NCI-H526 (cell line): ENCODE measurements at places on chromosomes 7 and 10.

GRCh38 chr7:55132550-55132889 is 113.7 kb downstream of the EGFR start:
- DNase-seq: no peak

DNA sequence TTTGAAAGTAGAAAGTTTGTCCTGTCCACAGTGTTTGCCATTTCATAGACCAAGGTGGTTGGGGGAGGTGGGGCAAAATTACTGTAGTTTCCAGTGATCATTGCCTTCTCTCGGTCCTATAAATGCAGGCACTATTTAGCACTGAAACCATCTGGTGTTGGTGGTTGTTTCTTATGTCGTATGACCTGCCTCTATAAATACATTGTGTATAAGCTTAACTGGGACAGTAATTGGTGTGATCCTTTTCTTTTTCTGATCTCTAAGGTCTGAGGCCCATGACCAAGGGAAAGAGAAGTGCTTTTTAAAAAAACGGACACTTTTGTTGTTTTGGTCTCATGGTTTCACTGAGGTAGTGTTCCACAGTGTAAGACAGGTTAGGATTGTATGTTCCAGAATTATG is 63.1 kb downstream of the AUTS2 start:
- no peak for DNase-seq

DNA sequence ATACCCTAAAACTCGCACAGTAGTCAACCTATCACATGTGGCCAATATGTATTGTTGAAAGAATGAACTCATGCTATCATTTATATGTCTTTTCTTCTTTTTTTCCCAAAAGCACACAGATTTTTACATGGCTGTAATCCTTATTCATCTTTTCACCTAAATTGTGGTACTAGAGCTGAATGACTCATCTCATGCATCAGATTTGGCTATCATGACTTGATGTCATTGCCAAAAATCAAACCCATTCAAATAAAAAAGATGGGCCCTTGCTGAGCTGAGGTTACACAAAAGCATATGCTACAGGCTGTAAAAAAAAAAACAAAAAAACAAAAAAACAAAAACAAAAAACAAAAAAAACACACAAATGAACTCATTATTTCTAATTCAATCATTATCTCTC is 3.3 kb upstream of the LMOD2 start:
- DNase-seq: no peak

DNA sequence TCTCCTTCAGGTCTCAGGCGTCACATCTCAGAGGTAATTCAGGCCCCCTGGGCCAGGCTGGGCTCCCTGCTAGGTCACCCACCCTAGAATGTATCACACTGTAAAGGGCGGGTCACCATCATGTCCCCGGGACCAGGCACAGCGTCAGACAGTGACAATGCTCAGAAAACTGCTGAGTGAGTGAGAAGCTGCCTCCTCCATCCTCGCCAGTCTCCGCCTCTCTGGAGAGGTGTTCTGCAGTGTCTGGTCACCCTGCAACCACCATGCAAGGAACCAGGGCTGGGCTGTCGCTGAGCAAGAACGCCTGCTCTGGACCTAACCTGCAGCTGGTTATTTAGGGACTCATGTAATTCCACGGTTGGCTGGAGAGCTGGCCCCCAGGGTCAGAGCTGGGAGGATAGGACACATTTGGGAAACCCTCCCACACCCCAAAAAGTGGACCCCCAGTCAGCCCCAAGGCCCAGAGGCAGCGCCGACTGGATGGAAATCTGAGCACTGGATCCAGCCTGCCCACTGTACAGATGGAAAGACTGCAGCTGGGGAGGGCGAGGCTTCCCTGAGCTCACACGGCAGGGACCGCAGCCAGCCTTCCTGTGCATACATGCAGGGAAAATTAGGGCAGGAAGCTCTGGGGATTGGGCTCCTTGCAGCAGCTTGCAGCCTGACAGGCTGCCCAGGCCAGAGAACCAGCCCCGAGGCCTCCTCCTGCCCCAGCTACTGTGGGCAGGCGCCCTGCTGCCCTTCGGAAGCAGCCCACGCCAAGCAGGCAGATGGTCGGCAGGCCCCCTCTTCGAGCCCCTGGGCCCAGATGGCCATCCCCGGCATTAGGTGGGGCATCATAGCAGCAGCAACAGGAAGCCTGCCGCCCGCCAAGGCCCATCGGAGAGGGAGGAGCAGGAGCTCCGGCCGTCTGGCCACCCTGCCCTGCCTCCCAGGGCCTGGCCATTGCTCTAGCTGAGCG is 105.4 kb upstream of the ZMIZ1 start:
- no peak for DNase-seq

GRCh38 chr10:52466464-52466863 is 152.4 kb downstream of the DKK1 start:
- DNase-seq: no peak

DNA sequence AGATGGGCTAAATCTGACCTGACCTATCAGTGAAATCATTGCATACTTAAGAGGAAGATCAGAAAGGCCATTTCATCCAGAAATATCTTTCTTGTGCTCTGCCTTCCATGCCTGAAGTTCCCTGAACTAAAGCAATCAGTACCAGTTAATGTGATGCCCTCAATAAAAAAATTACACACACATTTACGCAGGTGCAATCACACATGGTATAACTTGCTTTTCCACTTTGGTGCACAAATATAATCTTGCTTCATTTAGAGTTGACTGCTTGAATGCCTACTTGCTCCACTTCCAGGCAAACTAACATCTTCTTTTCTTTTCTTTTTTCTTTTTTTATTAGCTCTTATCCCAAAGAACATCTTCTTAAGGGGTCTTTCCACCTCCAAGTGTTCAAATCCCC is 58.3 kb upstream of the KIF5B start:
- no peak for DNase-seq

DNA sequence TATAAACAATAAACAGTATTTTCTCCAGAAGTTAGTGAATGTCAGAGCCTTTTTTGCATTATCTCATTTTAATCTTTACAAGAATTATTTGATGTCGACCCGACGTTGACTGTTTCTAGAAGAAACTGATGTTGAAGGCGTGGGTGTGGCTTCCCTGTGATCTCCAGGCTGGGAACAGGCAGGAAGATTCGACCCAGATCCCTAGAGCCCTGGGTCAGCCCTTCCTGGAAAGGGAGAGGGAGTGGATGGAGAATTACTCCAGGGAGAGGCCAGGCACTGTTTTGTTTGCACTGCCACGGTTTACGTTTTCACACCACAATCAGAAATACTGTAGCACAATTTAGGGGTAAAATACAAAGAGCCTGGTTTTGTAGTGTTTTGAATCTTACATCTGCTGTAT is 133.1 kb downstream of the ADARB2 start:
- DNase-seq: no peak

GRCh38 chr7:72298912-72299311 is 113.2 kb downstream of the CALN1 start:
- no peak for DNase-seq

GRCh38 chr7:142739923-142740492 is 9.3 kb upstream of the PRSS1 start:
- no peak for DNase-seq

- no peak for DNase-seq
These were observed 40.1 kb downstream of the ZNF467 start for GRCh38 chr7:149733131-149733923.

- DNase-seq: peak; percentile 82
These were observed 1.9 kb upstream of the SH2D4B start for GRCh38 chr10:80535671-80536360.

DNA sequence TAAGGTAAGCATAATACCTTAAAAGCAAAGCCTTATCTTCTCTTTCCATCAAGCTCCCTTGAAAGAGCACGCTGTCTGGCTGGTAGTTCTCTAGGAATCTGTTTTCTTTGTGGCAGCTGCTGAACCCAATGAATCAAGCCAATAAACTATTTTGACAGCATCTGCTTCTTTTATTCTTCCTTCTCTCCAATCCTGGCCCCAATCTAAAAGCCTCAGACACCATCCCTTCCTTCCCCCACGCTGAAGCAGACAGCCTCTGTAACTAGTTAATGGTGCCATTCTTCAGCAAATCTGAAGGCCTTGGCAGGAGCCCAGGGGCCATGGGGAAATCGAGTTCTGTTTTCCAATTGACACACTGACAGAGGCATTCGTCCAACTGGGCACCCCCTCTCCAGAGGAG is 186.6 kb upstream of the LYZL1 start:
- no peak for DNase-seq

DNA sequence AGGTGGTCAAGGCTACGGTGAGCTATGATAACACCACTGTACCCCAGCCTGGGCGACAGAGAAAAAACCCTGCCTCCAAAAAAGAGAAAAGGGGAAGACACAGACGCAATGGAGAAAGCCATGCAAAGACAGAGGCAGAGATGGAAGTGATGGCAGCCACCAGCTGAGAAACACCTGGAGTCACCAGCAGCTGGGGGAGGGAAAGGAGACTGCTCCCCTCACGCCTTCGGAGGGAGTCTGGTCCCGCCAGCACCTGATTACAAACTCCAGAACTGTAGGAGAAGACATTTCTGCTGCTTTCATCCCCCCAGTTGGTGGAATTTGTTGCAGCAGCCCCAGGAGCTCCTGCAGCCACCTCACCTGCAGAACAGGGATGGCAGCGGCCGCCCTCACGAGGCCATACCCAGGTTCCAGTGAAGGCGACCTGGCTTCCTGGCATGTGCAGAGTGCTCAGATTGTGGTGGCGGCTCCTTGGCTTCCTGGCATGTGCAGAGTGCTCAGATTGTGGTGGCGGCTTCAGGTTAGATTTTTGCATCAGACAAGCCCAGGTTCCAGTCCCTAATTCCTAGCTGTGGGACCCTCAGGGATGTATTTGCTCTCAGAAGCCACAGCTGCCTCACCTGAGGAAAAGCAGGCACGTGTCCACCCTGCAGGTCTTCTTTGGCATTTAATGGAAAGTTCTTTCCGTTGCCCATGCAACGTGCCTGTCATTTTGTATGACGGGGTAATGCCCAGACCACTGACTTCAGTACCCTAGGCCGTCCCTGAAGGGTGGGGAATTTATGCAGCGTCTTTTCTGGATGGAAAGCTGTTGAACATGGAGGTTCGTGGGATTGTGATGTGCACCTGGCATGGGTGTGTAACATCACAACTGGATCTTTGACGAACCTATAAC is 182.9 kb downstream of the EBF3 start:
- DNase-seq: no peak

DNA sequence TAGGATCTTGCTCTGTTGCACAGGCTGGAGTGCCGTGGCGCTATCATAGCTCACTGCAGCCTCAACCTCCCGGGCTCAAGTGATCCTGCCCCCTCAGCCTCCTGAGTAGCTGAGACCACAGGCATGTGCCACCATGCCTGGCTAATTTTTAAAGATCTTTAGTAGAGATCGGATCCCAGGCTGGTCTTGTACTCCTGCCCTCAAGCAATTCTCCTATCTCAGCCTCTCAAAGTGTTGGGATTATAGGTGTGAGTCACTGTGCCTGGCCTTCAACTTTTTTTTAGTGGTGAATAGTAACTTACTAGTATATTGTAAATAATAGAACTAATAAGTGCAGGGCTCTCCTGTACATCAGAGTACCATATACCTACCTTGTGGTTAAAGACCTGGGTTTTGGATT is 52.1 kb upstream of the LMTK2 start:
- no peak for DNase-seq

DNA sequence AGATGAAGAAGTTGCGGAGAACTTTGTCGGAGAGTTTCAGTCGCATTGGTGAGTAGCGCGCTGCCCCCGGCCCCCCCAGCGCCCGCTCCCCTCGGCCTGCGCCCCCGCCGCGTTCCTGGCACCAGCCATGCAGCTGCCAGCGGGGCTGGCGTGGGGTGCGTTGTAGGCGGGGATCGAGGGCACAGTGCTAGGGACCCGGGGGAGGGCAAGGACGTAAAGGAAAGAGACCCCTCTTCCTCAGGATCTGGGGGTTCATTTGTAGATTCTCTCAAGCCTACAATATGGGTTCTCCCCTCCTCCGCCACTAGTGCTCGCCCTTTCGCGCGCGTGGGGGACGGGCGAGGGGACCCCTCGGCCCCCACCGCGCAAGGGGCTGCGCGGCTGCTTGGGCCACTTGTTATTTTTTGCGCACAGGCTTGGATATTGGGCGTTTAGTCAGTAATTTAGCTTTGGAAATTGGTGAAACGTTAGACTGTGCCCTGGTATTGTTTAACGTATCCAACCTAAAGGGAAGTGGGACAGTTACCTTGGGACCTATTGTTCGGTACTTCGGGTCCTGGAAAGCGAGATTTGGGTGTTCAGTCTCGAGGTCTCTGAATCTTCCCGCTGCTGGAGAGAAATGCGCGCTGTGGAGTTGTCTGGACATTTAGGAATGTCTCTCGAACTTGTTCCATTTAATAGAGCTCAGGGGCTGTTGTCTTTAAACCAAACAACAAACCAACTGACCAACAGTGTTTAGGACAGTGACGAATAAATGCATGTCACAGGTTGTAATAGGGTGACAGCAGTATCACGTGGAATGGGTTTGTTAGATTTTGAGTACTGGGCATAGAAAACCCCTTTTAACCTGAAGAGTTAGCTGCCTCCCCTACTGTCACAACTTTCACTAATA is 796 bp downstream of the CDK14 start:
- peak; percentile 66 for DNase-seq

DNA sequence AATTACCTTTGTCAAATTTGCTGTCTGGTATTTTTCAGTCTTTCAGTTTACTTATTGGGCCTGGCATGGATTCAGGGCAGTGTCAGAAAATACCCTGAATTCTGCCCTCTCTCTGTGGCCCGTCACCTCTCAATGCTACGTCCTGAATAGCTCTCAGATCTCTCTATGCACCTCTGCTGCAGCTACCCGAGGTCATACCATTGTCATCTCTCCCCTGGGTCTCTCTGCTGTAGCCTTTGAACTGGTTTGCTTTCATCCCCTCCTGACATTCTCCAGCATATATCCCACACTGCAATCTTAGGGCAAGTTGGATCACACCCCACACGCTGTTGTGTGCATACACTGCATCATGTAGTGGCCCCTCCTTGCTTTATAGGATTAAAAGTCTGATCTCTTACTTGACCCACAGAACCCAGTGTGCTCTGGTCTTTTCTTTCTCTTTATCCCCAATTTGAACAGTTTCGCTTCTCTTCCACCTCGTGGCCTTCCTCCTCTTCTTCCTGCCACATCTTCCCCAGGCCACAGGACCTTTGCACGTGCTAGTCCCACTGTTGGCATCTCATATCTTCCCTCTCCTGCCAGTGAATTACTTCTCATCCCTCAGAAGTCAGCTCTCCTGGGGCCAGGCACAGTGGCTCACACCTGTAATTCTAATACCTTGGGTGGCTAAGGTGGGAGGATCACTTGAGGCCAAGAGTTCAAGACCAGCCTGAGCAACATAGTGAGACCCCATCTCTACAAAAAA is 372.9 kb downstream of the GALNT17 start:
- DNase-seq: no peak

GRCh38 chr10:131912620-131913019 is 11.8 kb downstream of the PPP2R2D start:
- no peak for DNase-seq

DNA sequence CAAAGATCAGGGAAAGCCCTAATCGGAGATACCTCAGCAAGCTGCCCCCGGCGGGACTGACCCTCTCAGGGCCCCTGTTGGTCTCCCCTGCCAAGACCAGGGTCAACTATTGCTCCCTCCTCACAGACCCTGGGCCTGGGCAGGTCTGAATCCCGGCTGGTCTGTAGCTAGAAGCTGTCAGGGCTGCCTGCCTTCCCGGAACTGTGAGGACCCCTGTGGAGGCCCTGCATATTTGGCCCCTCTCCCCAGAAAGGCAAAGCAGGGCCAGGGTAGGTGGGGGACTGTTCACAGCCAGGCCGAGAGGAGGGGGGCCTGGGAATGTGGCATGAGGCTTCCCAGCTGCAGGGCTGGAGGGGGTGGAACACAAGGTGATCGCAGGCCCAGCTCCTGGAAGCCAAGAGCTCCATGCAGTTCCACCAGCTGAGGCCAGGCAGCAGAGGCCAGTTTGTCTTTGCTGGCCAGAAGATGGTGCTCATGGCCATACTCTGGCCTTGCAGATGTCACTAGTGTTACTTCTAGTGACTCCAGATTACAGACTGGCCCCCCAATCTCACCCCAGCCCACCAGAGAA is 24.1 kb downstream of the TBATA start:
- no peak for DNase-seq

GRCh38 chr10:13238271-13239077 is 4.3 kb upstream of the UCMA start:
- DNase-seq: no peak
